ENCODE measurements at places on chromosomes 7 and 10.

DNA sequence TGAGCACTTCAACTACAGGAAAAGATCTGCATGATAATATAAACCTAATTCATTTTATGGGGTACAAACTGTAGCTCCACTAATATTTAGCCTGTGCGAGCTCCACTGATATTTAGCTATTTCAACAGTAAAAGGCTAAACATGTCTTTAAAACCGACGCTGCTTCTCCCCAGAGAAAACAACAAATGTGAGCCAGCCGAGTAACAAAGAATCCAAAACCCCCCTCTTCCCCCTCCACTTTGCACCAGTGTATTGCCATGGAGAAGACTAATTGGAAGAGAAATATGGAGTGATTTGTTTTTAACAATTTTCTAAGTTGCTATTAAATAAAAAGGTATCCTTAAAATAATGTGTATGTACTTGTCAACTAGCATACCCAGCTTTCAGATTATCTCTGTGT is 136.7 kb downstream of the GFRA1 start:
- no peak for DNase-seq

GRCh38 chr7:101108961-101109360 is 17.9 kb upstream of the SERPINE1 start:
- no peak for DNase-seq

- peak; percentile 36 for DNase-seq
Observed at GRCh38 chr10:50367732-50368131, 116.4 kb upstream of the ASAH2 start.

DNA sequence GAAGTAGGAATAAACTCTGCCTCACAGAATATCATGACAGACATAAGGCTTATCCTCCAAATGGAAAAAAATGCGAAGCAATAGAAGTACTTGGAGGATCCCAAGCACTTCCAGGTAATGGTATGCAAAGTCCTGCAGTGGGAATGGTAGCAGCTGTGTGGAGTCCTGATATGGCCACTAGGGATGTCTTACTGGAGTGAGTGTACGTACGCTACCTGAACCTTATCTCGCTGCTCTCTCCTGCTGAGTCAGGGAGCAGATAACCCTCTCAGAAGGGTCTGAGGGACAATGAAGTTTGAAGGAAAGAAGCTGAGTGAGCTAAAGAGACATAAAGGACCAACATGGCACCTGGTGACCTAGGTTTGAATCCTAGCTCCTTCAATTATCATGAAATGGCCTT is 42.2 kb downstream of the CH25H start:
- DNase-seq = no peak

GRCh38 chr7:37247861-37248260 is 200.8 kb downstream of the ELMO1 start:
- peak; percentile 82 for DNase-seq

GRCh38 chr10:110803239-110803749 is 68.4 kb upstream of the PDCD4 start:
- DNase-seq = no peak

DNA sequence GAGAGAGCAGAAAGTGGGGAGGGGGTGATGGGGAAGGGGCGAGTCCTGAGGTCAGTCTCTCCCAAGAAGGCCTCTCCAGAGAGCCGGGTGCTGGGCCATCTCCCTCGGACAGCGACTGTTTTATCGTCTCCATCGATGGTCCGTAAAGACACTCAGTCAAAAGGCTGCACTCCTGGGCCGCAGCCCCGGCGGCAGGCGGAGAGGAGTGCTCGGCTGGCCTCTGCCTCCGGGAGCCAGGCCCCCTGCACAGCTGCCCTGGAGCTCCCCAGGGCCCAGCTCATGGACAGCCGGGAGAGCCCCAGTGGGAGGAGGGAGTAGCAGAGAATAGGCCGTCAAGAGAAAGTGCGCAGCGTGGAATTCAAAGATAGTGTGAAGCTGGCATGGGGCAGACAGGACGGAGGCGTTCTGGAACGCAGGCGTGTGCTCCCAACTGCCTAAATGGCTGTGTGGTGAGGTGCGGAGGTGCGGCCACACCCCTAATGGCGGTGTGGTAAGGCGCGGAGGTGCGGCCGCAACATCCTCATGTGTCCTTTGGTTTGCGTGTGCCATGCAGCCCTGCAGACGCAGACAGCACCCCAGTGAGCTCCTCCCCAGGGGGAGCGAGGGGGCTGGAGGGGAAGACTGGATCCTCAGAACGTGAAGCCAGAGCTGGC is 477.5 kb upstream of the FOXK1 start:
- no peak for DNase-seq

DNA sequence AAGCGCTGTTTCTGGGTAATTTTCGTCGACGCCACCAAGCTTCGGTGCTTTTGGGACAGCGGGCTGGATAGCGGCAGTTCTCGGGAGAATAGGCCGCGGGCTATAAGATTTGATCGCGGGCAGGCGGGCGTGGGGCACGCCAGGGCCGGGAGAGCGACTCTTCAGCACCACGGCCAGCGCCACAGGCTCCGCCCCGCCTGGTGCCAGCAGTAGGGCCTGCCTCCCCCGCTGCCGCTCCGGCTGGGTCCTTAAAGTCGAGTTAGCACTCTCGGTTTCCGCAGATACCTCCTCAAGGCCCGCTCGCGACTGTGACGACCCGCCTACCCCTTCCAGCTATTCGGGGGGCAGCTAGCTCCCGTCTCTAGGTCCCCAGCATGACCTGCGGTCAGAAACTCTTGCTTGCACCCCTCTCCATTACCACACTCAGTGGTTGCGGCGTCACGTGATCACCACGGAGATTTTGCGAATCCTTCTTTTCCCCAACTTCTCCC is 9.4 kb downstream of the NXPH1 start:
- DNase-seq = peak; percentile 57

- DNase-seq = no peak
Observed at GRCh38 chr10:42973870-42974692, 102.8 kb upstream of the RET start.

GRCh38 chr7:43876976-43877745 is 7.8 kb upstream of the MRPS24 start:
- no peak for DNase-seq

DNA sequence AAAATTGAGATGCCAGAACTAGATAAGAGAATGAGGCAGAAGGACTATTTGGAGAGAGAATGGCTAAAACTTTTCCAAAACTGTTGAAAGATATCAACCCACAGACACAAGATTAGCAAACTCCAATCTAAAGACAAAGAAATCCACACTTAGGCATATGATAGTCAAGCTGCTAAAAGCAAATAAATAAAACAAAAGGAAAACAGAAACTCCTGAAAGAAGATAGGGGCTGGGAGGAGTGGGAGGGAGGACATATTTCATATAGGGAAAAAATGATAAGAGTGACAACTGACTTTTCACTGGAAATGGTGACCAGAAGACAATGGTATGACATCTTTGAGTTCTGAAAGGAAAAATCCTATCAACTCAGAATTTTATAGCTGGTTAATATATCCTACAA is 105.4 kb upstream of the ADO start:
- DNase-seq = no peak

DNA sequence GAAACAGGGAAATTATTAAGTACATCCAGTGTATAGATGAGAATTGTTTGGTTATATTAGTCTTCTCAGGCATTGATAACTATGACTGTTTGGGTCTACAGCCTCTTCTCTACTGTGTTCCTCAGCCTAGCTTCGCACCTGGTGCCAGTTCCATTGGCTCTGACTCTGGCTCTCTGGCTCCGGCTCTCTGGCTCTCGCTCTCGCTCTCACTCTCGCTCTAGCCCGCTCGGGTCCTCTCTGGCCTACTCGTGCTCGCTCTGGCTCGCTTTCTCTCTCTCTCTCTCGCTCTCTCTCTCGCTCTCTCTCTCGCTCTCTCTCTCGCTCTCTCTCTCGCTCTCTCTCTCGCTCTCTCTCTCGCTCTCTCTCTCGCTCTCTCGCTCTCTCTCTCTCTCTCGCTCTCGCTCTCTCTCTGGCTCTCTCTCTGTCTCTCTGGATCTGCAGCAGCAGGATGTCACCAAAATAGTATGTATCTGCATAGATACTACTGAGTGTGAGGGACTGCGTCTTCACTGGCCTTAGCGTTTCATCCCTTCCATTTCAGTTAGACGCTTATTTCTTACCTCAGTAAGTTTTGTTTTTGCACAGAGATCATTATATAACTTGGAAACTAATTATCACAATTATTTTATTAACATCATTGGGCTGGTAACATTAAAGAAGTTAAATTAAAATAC is 6.5 kb upstream of the SSBP1 start:
- DNase-seq = no peak

DNA sequence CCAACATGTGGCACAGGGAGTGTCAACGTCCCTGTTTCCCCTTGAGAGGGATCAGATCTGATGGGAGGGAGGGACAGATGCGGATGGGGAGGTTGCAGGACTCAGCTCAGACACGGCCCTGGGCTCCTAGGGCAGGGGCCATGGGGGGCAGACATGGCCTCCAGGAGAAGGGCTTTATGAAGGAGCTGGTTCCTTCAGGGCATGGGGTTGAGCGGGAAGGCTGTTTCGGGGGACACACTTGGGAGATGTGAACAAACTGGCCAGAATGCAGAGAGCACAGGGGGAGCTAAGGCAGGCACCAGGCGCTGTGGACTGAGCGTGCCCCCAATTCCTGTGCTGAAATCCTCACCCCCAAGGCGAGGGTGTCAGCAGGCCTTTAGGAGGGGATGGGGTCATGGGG is 581.9 kb upstream of the FOXK1 start:
- DNase-seq = no peak

GRCh38 chr7:18538554-18539250 is 43.2 kb downstream of the HDAC9 start:
- peak; percentile 35 for DNase-seq

DNA sequence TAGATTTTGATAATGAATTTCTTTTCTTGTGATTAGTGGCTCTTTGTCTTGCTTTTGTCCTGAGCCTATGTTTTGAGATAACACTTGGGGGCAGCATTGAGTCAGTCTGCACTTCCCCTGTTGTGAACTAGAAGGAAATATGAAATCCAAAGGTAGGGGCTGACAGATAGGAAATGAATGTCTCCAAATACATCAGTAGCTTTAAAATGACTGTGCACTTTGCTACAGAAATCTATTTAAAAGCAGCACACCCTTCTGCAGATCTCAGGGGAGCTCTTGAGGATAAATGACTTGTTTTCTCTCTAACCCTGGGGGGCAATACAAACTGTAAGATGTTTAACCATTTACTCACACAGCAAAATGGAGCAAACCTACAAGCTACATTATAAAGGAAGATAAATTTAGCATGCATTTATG is 176.0 kb upstream of the MYO3A start:
- DNase-seq = peak; percentile 56

- DNase-seq = no peak
Observed at GRCh38 chr7:43873300-43873699, 4.0 kb upstream of the MRPS24 start.

DNA sequence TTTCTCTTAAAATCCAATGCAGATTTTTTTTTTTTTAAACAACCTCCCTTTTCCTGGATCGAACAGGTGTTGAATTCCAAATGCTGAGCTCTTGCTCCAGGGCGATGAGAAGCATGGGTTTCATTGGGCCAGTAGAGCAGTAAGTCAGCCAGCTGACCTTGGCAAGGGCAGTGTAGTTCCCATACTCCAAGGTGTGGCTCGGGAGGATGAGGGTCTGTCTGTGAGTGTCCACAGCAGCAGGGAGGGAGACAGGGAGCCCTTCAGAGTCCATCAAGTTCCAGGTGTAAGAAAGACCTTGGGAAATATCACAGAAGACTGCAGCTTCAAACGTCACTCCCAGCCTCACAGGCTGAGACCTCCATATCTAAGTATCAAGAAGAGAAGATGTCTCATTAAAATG is 50.4 kb downstream of the PKD1L1 start:
- DNase-seq = no peak

- DNase-seq = peak; percentile 59
Observed at GRCh38 chr7:1156782-1157535, 3.0 kb downstream of the ZFAND2A start.

GRCh38 chr7:106032295-106032694 is 69.2 kb downstream of the CDHR3 start:
- no peak for DNase-seq

DNA sequence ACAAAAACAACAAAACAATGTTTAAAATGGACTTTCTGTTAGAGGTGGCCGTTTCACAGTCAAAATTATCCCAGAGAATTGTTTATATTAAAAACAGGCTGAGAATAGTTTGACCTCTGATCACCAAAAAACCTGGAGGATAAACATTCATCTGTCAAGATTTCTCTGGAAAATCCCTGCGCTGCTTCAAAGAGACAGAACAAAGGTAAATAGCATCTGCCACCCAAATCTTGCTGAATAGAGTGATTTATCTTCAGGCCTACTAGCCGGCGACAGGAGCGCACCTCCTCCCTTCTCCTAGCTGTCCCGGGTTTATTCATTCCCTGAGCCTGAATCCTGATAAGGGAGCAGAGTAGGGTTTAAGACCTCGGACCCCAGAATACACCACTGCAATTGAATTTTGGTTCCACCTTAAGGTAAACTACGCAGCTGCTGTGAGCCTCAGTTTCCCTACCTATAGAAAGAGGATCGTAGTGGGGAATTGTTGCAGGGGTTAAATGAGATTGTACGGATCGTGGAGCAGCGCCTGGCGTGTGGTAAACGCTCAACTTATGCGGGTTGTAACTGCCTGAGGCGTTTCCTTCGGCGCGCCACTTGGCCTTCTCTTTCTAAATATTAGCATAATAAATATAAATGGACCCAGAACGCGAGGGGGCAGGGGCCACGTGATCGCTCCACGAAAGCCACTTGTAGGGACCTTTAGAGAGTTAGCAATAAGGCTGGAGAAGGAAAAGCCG is 498 bp upstream of the ST7 start:
- no peak for DNase-seq

DNA sequence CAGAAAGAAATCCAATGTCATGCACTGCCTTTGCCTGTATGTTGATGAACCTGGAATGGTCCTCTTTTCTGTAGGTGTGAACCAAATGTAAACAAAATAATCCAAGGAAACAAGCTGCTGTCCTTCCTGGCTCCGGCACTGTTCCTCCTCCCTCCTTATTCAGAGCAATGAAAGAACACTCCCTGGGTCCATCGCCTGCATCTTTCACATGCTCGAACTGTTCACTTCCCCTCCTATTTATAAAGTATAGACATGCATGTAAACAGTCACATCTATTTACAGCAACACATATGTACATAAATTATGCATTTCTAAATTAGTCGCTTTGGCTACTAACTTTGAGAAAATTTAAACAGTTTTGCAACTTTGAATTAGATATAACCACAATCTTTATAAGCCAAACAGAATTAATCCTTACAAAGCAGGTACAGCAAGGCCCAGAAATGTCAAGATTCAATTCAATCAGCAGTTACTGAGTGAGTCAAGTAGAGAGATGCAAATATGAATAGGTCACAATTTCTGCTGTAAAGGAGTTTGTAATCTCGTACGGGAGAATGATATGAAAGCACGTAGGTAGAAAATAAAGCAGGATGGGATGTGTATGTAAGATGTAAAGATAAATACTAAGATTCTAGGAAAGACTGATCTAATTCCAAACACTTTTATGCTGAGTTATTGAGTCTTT is 162.6 kb downstream of the PIP4K2A start:
- DNase-seq = no peak

- no peak for DNase-seq
Observed at GRCh38 chr7:1591876-1592275, 22.0 kb upstream of the PSMG3 start.

All from suppressor macrophage treated with lipopolysaccharide for 4 hours (primary cell).